ENCODE measurements at places on chromosomes 12 and 14.

DNA sequence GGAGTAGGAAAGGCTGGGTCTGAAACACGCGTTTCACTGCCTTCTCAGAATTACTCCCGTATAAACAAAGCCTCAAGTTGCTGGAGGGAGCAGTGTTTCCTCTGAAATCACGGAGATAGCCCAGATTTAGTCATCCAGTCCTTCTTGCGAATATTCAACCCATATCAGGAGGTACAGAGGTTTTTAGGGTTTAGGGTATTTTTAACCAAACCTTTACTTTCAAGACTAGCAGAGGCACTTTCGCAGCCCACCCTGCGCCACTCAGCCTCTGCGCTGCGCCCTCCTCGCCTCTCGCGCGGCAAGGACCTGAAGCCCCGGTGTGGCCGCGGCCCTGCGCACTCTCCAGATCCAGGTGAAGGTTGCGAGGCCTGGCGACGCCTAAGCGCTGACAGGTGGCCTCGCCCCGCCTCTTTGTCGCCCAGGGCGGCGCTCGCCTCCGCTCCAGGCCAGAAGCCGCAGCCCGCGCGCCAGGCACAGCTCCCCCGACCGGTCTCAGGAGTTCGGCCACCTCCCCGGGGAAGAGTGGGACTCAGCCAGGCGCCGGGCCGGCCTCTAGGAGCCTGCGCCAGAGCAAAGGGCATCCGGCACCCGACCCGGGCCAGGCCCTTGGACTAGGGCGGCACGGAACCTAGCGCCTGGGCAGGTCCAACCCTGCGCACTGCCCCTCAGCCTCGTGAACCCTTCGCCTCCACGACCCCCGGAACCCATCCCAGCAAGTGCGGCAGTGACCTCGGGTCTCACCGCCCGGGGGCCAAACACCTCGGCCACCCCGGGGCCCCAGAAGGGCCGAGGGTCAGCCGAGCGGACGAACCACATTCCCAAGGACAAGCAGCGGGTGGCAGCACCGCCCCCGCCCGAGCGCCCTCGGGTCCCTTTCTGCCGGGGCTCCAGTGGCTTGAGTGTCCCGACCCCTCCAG lies 1.8 kb upstream of the SAMD4A start:
- peak; percentile 32 for DNase-seq

DNA sequence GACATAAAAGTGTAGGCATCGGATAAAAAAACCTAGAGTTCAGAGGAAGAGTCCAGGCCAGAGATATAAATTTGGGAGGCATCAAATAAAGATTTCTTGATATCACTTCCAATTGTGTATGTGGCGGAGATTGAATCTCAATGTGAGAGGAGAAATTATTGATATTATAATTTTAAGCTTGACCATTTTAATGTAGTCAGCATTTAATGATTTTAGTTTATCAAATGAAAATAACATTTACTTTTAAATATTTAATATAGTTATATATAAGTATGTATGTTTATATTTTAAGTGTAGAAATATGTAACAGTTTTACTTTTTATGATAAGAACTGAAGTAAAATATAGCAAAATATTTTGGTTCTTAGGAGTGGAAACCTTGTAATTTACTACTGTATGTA lies 48.7 kb downstream of the WASHC4 start:
- DNase-seq: no peak

GRCh38 chr12:132021031-132021871 lies 71.5 kb downstream of the EP400 start:
- DNase-seq: no peak

DNA sequence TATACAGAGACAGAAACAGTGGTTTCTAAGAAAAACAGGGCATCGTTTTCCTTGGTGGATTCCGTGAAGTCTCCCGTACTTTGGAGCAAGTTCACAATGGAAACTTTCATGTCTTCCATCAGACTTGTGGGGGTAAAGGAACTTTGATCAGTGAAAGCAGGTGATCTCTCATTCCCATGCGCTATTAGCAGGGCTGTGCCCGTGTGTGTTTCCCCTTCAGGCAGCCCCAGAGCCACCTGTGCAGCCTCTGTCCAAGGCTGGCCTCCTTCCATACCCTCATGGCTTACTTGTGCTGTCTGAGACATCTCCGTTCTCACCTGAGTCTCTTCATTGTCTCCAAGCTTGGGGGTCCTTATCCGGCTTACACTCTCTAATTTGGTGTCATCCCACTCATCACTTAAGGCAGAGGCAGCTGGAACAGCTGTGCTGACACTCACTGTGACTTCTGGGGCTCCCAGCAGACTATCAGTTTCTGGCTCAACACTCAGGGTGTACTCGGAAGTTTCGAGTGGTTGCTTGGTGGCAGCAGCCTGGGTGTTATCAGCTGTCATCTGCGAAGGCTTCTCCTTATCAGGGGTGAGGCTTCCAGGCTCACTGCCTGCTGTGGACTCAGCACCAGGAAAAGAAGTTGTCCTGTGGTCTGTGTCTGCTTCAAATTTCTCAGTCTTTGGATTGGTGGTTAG lies 13.8 kb downstream of the ARMH4 start:
- no peak for DNase-seq

- no peak for DNase-seq
Observed at GRCh38 chr12:89122852-89123251, 229.4 kb downstream of the DUSP6 start.

DNA sequence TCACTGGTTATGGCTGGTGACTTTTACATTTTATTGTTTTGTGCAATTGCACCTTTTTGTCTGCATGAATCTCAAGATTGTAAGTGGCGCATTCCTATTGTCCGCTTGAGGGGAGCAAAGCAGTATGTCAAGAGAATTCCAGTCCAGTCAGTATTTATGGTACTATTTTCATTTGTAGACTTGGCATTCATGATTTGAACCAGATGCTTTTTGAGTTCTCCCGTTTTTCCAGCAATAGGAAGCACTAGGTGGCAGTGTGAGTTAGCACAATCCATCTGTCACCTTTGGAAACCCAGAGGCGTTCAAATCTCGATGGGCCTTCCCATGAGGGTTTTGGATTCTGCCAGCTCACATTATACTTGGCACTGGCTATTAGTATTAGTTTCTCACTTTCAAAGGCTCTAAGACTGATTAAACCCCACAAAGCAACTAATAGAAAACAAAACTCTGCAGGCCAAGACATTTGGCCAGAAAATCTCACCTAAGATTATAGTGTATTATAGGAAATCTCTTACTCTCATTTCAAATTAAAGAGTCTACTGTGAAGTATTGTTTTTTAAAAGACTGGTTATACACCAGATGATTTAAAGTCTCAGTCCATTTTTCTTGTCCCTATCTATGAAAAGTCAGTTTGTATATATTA lies 2.2 kb downstream of the DACT1 start:
- no peak for DNase-seq

- DNase-seq: no peak
Observed at GRCh38 chr12:3945671-3946070, 72.5 kb upstream of the PARP11 start.

GRCh38 chr14:81396113-81396512 lies 4.0 kb downstream of the STON2 start:
- no peak for DNase-seq

GRCh38 chr14:61659582-61659981 lies 35.7 kb upstream of the HIF1A start:
- no peak for DNase-seq

DNA sequence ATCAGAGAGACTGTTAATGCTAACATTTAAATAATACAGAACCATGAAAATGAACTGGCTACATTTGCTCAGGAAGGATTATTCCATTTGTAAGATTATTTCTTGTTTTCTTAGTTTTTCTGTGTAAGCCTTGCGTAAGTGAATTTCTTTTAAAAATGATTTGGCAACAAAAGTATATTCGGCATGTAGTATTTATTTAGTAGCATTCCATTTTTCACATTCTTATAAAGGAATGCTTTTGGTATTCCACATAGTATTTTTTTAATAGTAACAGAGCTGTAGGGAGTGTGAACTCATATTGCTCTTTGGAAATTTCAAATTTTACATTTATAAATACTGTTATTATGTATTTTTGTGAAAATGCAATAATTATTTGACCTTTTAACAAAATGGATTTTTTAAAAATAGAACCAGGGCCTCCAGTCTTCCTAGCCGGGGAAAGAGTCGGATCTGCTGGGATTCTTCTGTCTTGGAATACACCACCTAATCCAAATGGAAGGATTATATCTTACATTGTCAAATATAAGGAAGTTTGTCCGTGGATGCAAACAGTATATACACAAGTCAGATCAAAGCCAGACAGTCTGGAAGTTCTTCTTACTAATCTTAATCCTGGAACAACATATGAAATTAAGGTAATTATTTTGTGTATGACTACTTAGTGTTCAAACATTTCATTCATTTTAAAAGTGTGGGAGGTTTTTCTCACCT lies 1.2 kb downstream of the PTPRQ start:
- no peak for DNase-seq

DNA sequence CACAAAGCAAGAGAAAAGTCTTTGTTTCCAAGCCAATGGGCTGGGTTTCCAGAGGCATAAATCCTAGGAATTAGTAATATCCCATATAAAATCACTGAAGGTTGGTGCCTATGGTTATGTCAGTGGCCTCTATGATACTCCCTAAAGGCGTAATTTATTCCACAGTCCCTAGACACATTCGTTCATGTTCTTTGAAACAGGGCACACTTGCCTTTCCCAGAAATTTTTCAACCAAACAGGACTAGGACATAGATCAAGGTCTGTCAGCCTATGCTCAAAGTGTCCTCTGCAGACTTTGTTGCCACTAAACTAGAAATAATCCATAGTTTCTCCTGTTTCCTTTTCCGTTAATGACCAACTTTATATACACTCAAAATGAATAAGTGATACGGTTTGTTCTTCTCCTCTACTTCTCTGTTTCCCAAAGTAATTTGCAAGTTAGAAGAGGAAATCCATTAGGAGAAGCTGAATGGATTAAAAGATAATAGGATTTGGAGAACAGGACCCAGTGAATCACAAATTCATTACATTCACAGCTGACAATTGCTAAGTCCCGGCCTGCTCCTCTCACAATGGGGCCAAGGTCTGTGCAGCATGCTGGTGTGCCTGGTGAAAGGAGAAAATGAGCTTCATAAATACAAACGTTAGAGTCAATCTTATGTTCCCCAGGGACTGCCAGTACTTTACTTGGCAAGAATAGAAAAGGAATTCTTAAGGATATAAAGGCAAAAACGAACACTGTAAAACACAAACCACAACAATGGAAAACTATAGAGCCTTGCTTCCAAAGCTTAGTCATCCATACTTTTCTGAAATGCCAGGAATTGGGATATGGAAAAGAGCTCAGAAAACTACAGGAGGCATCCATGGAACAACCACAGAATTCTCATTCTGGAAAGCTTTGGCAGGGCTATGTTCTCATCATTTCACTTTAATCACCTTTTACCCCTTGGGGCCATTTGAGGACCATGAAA lies 966.2 kb downstream of the NRXN3 start:
- DNase-seq: no peak

GRCh38 chr12:69932676-69933552 lies 107.9 kb downstream of the MYRFL start:
- DNase-seq: no peak

DNA sequence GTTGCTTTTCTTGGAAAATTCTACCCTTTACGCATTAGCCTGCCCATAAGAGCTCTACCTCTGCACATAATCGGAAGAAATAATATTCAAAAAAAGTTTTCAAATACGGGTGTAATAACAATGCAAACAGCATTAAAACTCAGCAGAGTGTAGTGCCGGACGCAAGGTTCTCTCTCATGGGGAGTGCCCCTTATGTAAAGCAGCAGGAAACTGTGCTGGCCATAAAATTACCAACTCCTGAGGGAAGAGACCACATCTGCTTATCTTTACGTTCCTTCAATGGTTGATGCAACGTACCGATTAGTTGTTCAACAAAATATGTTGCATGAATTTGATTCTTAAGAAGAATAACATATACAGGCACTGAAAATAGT lies 118.7 kb upstream of the TMCC3 start:
- DNase-seq: no peak

DNA sequence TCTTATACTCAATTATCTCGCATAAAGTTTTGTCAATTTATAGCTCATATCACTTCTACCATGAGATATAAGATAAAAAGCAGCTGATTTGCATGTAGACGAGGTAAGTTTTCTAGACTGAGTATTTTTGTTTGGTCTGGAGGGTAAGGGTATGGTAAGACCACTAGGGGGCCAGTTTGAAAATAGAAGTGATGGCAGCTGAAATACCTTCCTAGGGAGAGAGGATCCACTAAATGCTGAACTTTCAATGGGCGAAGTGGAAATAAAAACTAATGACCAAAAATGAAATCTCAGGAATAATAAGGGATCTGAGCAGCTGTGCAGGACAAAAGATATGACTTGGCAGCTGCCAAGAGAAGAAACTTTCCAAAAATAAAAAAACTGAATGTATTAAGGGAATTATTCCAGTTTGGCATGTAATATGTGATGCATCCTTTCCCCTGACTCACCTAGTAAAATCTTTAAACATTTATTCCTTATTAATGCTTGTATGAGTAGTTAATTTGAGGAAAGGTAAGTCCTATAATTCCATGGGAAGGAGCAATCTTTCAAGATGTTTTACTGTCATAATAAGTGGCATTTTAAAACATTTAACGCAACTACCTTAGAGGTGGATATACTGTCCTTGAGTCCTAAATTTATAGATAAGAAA lies 754.5 kb downstream of the C12orf50 start:
- no peak for DNase-seq

- no peak for DNase-seq
Observed at GRCh38 chr12:4486980-4487379, 41.4 kb upstream of the FGF6 start.

DNA sequence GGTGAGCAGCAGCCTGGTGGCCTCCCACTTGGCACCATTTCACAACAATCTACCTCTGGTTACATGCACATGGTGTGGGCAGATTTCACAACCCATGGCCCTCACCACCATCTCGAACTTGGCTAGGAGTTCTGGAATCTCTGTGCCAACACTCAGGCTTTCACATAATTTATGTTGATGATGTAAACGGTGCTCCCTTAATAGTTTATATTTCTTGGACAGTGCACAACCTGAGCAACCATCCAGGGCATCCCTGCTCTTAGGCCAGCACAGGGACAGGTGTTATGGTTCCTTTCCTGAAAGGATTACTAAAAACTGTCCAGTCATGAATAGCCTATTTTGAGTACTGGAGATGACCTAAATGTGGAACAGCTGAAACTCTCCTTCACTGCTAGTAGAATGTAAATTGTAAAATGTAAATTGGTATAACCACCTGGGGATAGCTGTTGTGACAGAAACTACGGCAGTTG lies 28.6 kb downstream of the ABCB9 start:
- no peak for DNase-seq

DNA sequence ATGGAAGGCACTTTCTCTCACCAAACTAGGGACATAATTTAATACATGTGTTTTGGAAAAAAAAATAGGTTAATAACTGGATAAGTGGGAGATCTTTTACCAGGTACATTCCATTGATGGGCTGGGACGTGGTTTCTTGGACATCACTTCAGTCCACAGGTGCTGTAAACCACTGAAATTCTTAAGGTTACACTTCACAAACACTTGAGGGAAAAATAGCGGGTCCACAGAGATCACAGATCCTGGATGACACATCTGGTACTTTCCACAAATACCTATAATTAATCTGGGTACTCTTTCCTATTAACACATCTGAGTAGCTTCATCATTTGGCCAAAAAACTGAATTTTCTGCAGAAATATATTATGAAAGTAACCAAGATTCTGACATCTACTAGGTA lies 85.0 kb downstream of the POLR3B start:
- no peak for DNase-seq

- peak; percentile 44 for DNase-seq
Observed at GRCh38 chr14:99946652-99947489, 118.4 kb upstream of the EVL start.

GRCh38 chr12:4045786-4046494 lies 172.7 kb upstream of the PARP11 start:
- no peak for DNase-seq

Data from stimulated activated CD4-positive, alpha-beta T cell treated with anti-CD3 and anti-CD28 coated beads, Interleukin-15, amount 100 ng/mL, for 1 hour (primary cell).